NCI-H2171 treated with DMSO at 0.1 percent for 48 hours (cell line): ENCODE measurements at places on chromosomes 12 and 14.

GRCh38 chr14:61963926-61964325 lies 201.7 kb downstream of the SNAPC1 start:
- DNase-seq = no peak

DNA sequence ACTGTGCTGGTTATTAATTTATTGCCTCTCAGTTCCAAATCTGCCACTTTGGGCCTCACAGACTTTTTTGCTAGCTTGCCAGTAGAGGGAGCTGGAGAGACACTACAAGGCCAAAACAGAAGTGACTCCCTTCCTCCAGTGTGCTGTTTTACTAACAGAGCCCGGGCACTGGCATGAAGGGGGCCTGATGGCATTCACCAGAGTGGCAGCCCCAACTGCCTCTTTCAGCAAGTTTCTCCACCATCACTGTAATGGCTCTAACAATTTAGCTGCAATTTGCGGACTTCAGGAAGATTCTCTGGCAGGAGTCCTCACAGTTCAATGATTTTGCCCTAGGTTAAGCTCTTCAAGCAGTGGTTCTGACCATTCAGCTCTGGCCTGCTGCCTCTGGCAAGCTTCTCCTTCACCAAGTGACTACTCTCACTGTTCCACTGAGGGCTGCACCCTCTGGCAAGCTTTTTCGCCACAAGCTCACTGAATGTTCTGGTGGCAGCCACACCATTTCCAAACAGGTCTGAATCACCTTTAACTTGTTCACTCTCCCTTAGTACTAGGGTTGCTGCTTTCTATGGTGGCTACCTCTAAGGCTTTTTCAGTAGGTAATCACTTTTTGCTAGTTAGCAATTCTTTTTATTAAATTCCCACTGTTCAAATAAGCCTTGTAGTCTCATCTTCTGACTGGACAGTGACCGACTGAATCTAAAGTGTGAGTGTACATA lies 104.9 kb downstream of the ZC3H14 start:
- DNase-seq = peak; percentile 80

DNA sequence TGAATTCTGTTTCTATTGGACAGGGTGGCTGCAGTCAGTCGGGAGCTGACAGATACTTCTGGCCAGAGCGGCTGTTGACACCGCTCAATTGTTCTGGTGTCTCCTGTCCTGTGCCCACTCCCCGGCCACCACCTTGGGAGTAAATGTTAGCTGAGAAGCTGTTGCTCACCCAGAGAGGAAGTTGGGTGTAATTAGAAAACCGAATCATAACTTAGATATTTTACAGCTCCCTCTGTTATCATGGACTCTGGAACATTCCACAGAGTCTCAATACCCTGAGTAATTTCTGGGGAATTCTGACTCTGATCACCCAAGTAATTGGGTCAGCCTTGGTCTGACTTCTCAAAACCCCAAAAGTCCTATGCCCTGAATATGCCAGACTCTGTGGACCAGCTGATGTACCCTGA lies 58.3 kb upstream of the RFLNA start:
- DNase-seq = no peak

DNA sequence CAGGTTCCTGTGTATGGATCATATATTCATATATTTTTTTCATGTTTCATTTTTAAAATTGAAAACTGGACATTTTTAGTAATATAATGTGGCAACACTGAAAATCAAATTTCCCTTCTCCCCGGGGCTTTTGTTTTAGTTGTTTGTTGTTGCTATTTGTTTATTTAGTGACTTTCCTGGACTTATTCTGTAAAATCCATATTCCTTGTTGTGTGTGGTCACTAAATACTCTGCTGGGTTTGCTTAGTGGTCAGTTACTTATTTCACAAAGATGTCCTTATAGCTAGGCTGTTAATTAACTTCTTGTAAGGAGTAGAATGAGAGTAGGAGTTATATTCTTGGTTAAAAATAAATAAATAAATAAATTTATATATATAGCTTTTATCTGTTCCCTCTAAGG lies 121.6 kb upstream of the MED13L start:
- DNase-seq = no peak

DNA sequence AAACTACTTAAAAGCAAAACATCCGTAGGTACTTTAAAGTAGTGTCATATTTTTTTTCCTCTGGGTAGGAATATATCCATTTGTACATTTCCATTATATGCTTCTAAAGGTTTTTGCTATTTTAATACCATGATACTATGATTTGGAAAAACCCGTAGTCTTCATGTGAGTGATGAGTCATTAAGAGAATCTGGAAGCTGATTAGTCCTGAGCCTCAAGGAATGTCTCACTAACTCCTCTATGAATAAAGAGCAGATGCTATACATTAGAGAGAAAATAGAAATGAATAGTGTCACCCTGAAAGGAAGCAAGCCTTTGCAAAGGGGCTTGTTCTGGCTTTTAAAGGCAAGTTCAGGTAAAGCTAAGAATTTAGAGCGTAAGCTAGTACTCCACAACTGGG lies 432.1 kb downstream of the CCDC91 start:
- no peak for DNase-seq

GRCh38 chr12:100758083-100758482 lies 36.5 kb upstream of the ANO4 start:
- peak; percentile 92 for DNase-seq

- no peak for DNase-seq
Measured at GRCh38 chr12:9925705-9926393, 6.3 kb downstream of the CLEC2A start.

DNA sequence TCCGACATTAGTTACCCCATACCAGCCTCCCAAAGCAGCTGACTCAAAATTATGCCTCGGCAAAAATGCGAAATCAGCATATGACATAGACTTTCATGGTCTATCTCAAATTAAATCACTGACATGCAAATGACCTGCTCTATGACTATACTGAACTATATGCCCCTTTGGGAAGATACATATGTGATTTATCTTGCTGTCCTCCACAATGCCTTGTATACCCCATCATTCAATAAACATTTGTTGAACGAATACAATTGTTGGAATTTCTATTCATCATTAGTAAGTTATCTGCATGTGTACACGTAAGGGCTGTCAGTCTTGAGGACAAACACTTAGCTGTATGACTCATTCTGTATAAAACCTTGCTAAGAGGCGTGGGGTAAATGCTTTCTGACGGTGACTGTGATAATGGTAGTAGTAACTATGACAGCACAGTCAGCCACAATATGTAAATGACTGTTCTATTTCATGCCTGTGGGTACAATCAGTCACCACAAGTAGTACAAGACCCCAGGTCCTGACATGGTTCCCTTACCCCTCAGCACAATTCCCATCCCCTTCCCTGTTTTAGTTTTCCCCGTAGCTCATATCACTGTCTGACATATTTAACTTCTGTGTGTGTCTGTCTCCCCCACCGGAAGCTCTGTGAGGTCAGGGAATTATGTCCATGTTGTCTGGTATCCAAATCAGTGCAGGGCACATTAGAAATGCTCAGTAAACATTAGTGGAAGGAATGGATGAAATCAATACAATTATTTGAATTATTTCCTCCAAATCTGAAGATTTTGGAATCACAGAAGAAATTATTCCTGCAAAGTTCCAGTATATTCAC lies 42.8 kb downstream of the STXBP6 start:
- DNase-seq = no peak

DNA sequence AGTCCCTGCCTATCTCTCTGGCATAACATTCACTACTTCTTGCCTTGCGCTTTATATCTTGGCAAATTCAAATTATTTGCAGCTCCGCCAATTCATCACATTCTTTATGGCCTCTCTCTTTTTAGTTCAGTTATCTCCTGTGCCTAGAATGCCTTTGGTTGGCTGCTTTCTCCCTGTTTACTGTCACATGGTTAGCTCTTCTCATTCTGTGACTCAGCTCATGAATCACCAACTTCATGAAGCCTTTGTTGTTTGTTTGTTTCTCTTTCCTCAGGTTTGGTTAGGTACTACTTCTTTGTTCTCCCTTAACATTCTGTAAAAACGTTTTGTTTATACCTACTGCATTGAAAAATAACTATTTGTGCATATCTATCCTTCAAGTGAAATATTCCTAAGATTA lies 376.5 kb upstream of the GARIN6 start:
- no peak for DNase-seq

DNA sequence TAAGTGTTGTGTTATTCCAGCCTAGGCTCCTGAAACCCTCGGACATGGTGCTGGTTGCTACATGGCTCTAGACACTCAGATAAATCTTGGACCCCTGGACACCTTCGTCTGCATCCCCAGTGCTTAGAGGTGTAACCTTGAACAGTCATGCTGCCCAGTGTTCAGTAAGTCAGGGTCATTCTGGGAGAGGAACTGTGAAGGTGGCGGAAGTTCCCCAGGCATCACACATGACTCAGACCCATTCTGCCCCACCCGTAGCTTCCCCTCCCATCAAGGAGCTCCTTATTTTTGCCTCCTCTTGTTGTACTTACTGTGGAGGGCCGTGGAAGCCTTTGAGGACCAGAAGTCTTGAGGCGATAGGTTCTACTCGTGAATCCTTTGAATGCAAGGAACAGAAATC lies 18.1 kb upstream of the SSPN start:
- DNase-seq = no peak

GRCh38 chr12:24081606-24082005 lies 132.1 kb upstream of the SOX5 start:
- DNase-seq = no peak

- DNase-seq = no peak
Measured at GRCh38 chr12:101051151-101051550, 158.9 kb downstream of the SLC5A8 start.

- no peak for DNase-seq
Measured at GRCh38 chr12:124418156-124418555, 123.3 kb downstream of the RFLNA start.

DNA sequence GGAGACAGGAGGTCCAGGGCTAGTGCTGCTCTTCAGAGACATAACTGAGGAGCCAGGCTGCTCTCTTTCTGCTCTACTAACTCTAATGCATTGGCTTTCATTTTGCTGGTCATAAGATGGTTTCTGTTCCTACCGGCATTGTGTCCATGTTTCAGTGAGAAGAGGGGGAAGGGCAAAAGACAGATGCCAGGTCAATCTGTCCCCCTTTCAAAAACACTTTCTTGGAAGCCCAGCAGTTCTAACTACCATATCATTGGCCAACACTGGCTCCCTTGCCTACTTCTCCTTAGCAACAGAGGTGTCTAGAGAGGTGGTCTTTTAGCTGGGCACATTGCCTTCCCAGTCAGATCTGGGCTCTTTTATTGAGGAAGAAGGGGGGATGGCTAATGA lies 63.9 kb downstream of the TGFB3 start:
- no peak for DNase-seq

- no peak for DNase-seq
Measured at GRCh38 chr12:116037941-116038837, 239.3 kb downstream of the MED13L start.

DNA sequence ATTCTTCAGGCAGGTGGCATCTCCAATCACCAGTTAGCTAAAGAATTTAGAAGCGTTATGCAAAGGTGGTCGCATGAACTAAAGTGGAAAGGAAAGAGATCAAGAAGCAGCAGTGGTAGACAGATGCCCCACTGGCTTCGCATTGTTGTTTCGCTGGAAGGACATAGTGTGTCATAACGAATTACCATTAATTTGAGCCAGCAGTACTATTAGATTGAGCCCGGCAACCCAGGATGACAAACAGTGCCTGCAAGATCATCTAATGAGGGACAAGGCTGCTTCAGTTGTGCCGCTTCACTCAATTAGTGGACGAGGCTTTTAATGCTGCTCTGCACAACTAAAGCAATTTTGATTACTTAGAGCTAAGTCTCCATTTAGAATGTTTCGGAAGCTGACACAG lies 274.5 kb upstream of the SOX5 start:
- DNase-seq = no peak

DNA sequence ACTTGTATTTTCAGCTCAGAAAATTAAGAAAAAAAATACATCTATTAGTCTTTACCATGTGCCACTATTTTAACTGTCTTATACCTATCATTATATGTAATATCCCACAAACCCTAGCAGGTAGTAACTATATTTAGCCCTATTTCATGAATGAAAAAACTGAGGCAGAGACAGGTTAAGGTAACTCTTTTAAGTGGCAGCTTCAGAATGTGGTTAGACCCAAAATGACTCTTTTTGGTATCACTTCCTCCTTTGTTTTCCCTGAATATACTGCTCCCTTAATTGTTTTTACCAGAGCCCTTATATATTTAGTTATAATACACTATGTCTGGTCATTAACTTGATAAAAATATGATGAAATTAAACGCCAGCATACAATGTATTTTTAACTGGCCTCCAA lies 235.6 kb upstream of the RPL10L start:
- DNase-seq = no peak

DNA sequence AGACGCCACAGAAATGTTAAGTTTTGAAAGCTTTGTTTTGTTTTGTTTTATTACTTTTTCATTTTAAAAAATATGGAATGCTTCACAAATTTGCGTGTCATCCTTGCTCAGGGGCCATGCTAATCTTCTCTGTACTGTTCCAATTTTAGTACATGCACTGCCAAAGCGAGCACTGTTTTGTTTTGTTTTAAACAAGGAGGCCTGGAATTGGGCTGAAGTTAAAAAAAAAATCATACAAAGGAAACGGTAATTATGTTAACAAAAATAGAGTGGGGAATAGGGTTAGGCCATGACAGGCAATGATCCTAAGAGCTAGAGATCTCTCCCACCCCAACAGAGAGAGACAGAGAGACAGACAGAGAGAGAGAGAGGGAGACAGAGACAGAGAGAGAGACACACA lies 57.0 kb downstream of the ZFP36L1 start:
- DNase-seq = no peak

DNA sequence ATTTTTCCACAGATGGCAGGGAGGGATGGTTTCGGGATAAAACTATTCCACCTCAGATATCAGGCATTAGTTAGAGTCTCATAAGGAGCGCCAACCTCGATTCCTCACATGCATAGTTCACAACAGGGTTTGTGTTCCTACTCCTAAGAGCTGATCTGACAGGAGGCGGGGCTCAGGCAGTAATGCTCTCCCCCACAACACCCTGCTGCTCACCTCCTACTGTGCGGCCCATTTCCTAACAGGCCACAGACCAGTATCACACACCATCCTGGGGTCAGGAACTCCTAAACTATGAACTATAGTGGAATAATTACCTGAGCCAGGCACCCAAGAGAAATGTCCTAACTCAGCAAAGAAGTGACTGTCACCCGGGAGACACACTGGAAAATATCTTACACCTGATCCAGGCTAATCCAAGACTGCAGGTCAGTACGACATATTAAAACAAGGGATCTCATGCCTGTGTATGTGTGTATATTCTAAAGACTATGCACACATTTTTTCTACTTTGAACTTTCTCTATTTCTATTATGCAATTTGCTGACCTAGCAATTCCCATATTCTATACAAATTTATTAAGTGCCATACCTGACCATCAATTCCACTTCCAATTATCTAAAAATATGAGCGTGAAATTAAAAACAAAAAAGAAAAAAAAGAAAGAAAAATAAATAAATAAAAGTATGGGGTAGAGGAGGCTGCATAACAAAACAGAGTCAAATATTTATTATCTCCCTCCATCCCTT lies 4.7 kb downstream of the NAA25 start:
- DNase-seq = no peak
